ENCODE measurements at places on chromosomes 6 and 20. TPM values are rescaled to one million over a fixed set of nuclear protein-coding genes. Genes with fewer than 3 reads are reported as not detected.

SLC24A3 gene
- 12.0 TPM for total RNA-seq

PRND gene
- total RNA-seq, result not detected

DDO gene
- total RNA-seq, result not detected

ENPP5 gene
- total RNA-seq, result 4.2 TPM

GRCh38 chr20:16387666-16388065 lies 185.6 kb downstream of the KIF16B start:
- DNase-seq, result no peak

DNA sequence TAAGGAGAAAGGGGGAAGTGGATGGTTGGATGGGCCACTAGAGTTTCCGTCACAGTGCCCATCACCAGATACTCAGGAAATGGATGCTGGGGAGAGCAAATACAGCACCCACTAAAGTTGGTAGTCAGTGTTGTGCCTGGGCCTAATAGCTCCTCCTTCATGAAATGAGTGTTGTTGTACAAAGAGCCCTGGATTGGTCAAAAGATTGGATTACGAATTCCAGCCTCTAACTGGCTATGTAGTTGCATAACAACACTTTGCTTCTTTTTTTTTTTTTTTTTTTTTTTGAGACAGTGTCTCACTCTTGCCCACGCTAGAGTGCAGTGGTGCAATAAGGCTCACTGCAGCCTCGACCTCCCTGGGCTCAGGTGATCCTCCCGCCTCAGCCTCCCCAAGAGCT lies 27.4 kb downstream of the KCNG1 start:
- DNase-seq, result no peak

GRCh38 chr6:114638341-114638740 lies 295.5 kb upstream of the HS3ST5 start:
- no peak for DNase-seq

GRCh38 chr6:111844921-111845320 lies 28.3 kb downstream of the FYN start:
- no peak for DNase-seq
